MM.1S (cell line): ENCODE measurements at places on chromosomes 2 and 18.

GRCh38 chr2:224213396-224213795 lies 174.3 kb upstream of the SERPINE2 start:
- DNase-seq: no peak

DNA sequence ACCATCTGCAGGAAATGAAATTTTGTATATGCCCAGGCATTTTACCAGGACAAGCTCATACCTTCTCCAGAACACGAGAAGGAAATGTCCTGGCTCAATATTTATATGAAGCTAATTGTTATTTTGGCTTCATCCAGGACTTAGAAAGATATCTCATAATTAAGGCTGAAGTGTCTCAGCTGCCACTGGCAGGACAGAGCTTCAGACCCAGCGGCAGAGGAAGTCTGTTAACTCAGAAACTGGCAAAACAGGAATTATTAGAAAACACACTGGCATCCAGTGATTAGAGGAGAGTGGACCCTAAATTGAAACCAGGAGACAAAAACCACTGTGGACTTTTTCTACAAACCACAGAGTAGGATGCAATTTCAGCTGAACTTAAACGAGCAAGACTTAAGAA lies 329.7 kb downstream of the CYRIA start:
- no peak for DNase-seq

GRCh38 chr2:173961346-173961705 lies 3.8 kb downstream of the SP3 start:
- no peak for DNase-seq

- DNase-seq: no peak
Observed at GRCh38 chr2:129912066-129912820, 67.2 kb upstream of the RAB6C start.

DNA sequence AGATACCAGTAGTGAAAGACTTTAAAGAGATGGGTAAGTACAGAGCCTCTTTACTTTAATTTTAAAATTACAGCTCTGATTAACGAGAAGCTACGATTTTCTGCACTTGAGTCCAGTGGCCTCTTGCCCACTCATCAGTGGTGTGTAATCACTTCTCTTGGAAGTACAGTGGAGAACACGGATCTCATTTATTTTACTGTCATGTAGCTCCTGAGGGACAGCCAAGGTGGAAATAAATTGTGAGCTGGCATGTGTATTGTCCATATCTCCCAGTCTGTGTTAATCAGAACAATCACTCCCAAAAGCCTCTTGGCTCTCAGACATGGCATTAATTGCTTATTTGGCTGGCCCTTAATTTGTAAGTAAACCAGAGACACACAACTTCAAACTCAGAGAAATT lies 69.4 kb downstream of the LOXHD1 start:
- DNase-seq: no peak

- no peak for DNase-seq
Observed at GRCh38 chr2:157839162-157839801, 36.8 kb downstream of the ACVR1 start.

DNA sequence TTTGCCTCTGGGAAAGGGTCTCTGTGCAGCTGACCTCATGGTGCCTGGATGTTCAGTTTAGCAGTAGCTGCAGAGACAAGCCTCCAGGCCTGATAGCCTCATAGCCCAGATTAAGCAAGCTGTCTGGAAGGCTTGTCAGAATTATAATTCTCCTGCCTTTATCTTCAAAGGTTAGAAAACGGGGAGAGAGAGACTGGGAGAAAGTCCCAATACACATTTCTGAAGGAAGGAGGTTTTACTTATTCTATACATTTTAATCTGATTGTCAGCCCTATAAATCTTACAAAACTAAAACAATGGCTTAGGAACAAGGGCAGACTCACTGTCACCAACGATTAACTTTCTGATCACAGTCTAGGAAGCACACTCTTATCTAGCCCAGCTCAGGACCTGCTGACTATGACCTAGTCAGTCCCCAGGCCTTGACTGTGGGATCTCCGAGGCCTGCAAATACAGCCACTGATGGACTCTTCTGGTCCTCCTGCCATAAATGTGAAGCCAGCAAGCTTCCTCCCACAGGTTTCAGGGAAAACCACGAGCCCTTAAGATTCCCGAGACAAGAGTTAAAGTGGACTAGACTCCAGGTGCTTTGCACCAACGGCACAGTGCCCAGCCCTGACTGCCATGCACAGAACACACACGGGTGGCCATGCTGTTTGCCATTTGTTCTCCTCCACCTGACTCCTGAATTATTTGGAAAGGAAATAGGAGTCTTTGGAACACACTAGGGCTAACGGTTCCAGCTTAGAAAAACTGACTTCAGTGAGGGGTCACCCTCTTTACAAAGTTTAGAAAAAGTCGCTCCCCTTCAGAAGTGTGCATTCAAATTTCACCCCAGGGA lies 111.4 kb upstream of the SMAD7 start:
- no peak for DNase-seq
